ENCODE measurements at places on chromosomes 11 and 22. TPM values are rescaled to one million over a fixed set of nuclear protein-coding genes. Genes with fewer than 3 reads are reported as not detected.

Gene ACTN3
- total RNA-seq = not detected

Gene NCAM1
- total RNA-seq = 195 TPM

Gene OR6A2
- total RNA-seq = 0.92 TPM

DNA sequence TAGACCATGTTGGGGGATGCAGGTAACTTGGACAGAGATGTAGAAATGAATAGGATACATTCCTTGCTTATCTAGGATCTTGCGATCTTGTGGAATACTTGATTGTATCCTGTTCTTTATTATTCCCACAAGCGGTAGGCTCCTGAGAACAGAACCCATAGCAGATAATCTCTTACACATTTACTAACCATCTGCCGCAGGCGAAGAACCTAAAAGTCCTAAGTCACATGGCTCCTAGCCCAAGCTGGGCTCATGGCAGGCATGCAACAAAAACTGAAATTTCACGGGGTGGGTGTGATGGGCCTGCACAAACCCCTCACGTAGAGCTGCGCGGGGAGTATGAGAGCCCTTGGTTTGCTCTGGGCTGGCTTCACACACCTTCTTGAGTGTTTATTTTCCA lies 177.4 kb upstream of the NECTIN1 start:
- no peak overlapping the region for H3K4me3 ChIP-seq
- no peak overlapping the region for H3K27ac ChIP-seq
- no peak for DNase-seq
- H3K36me3 ChIP-seq = no peaks in the 10 kb centered on the region

- no peaks in the 10 kb centered on the region for H3K27me3 ChIP-seq
- no peak overlapping the region for H3K27ac ChIP-seq
- no peak overlapping the region for H3K4me3 ChIP-seq
- H3K4me1 ChIP-seq = no peaks in the 10 kb centered on the region
Observed at GRCh38 chr11:35089666-35090065, 49.3 kb upstream of the CD44 start.

DNA sequence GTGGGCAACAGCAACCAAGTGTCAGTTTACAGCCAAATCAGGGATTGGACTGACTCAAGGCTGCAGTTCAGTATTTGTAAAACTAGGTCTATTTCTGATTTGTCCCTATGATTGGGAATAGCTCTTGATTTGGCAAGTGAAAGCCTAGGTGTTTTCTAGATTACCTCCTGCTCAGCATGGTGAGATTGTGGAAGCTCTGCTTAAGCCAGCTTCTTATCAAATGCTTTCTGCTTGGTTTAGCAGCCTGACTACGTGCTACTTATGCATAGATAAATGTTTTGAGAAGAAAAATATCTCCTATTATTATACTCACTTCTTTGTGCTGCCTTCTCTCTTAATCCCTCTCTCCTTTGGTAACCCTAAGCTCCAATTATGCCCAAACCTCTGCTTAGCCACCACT lies 86.3 kb upstream of the AMOTL1 start:
- H3K36me3 ChIP-seq = no peaks in the 10 kb centered on the region
- no peak overlapping the region for H3K27ac ChIP-seq
- no peak overlapping the region for H3K4me3 ChIP-seq
- H3K27me3 ChIP-seq = no peaks in the 10 kb centered on the region
- H3K4me1 ChIP-seq = no peaks in the 10 kb centered on the region

DNA sequence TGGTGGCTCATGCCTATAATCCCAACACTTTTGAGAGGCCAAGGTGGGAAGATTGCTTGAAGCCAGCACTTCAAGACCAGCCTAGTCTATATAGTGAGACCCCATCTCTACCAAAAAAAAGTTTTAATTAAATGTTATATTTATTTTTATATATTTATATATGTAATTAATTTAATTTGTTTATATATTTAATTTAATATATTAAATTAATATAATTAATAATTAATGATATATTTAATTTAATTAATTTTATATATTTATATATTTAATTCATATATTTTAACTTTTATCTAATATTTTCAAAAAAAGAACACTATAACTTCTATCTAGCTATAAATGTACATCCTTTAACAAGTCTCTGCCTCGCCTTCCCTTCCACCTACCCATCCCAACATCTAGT lies 104.8 kb downstream of the PAX6 start:
- DNase-seq = no peak
- no peaks in the 10 kb centered on the region for H3K4me1 ChIP-seq
- no peaks in the 10 kb centered on the region for H3K27me3 ChIP-seq
- no peaks in the 10 kb centered on the region for H3K36me3 ChIP-seq
- H3K27ac ChIP-seq = no peak overlapping the region

DNA sequence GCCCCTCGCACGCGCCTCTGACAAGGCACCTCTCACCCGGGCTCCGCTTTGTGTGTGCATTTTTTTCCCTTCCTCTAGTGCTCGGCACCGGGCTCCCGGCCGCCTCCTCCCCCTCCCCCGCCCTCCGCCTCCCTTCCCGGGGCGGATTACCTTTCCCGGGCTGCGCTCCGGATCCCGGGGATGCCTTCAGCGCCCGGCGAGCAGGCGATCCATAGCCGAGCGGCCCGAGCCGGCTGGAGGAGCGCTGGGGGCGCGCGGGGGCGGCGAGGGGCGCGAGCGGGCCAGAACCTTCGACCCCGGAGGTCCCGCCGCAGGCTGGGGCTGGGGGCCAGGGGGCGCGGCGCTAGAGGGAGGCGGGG lies 282 bp downstream of the MPPED2 start:
- H3K4me3 ChIP-seq = peak overlapping the region; percentile 79
- no peaks in the 10 kb centered on the region for H3K27me3 ChIP-seq
- H3K27ac ChIP-seq = peak overlapping the region; percentile 97
- DNase-seq = peak; percentile 62
- H3K4me1 ChIP-seq = peaks cover 36% of the 10 kb centered on the region

All from thyroid gland (tissue), 4 donors.